B cell (primary cell): ENCODE measurements at places on chromosomes 11 and 22. TPM values are rescaled to one million over a fixed set of nuclear protein-coding genes. Genes with fewer than 3 reads are reported as not detected.

PPP6R3 gene
- 48.5 and 65.2 TPM in 2 replicates for polyA plus RNA-seq

FLRT1 gene
- polyA plus RNA-seq = not detected in 2 replicates

NEFH gene
- 0.04 and 0.07 TPM in 2 replicates for polyA plus RNA-seq

SAA2 gene
- polyA plus RNA-seq = not detected in 2 replicates

PKNOX2 gene
- polyA plus RNA-seq = not detected in 2 replicates

CWC15 gene
- 18.1 and 40.7 TPM in 2 replicates for polyA plus RNA-seq

TEX54 gene
- polyA plus RNA-seq = not detected in 2 replicates

UBE2L3 gene
- polyA plus RNA-seq = 11.8 and 13.5 TPM in 2 replicates

SERPING1 gene
- not detected in 2 replicates for polyA plus RNA-seq

DDIAS gene
- polyA plus RNA-seq = 1.6 and 3.3 TPM in 2 replicates

MOV10L1 gene
- polyA plus RNA-seq = not detected in 2 replicates

TMEM121B gene
- 0.04 TPM in 1 of 2 replicates, not detected in the other for polyA plus RNA-seq

CDCA5 gene
- 1.1 and 1.3 TPM in 2 replicates for polyA plus RNA-seq

AP5B1 gene
- 9.4 and 9.6 TPM in 2 replicates for polyA plus RNA-seq
